Jurkat, Clone E6-1 (cell line): ENCODE measurements at places on chromosomes 1 and 21.

GRCh38 chr1:230219174-230220067 lies 152.4 kb downstream of the GALNT2 start:
- DNase-seq, result no peak

DNA sequence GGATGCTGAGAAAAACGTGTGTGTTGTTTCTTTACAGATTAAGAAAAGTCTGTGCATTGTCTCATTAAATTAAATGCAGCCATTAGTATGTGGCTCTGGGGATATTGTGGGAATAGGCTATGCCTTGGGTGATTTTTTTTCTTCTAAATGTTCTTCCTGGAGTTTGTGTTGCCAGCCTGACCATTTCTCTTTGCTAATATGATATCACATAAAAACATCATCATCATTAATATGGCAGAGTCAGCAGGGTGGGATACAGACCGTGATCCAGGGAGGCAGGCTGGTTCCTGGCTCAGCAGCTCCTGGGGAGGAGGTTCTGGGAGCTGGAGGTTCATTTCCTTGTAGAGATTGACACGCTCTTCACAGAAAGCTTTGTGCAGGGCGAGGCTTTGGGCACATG lies 60.7 kb upstream of the SELENON start:
- no peak for DNase-seq

- DNase-seq, result no peak
Measured at GRCh38 chr1:107405236-107405635, 264.4 kb downstream of the NTNG1 start.

GRCh38 chr1:181514298-181515290 lies 31.3 kb downstream of the CACNA1E start:
- peak; percentile 15 for DNase-seq

GRCh38 chr1:2108213-2108876 lies 58.1 kb downstream of the PRKCZ start:
- DNase-seq, result no peak

- peak; percentile 5 for DNase-seq
Measured at GRCh38 chr21:36859744-36860501, 106.5 kb downstream of the HLCS start.

DNA sequence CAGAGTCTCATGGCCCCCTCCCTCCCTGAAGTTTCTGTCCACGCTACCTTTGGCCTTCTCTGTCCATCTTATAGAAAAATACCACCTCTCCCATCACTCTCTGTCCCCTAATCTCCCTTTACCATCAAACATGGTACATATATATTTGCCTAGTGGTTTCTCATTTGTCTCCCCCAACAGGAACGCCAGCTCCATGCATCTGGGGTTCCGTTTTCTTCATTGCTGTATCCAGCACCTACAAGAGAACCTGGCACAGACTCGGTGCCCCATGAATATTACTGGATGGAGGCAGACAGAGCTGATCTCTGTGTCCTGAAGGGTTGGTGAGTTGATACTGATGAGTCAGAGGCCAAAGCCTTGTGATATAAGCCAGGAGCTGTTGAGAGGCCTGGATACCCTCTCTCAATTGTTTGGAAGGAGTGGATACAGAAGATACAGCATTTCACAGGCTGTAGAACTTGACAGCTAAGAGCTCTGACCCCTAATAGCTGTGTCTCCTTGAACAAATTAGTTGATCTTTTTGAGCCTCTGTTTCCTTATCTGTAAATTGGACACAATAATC lies 21.9 kb downstream of the HEYL start:
- DNase-seq, result no peak

- DNase-seq, result no peak
Measured at GRCh38 chr1:154481053-154481452, 21.0 kb upstream of the TDRD10 start.

GRCh38 chr1:177246710-177247580 lies 76.2 kb downstream of the BRINP2 start:
- DNase-seq, result no peak

GRCh38 chr1:157117527-157118057 lies 18.0 kb upstream of the ETV3L start:
- no peak for DNase-seq
